Stimulated activated CD4-positive, alpha-beta T cell treated with anti-CD3 and anti-CD28 coated beads, Interleukin-15, amount 100 ng/mL, for 24 hours (primary cell): ENCODE measurements at places on chromosomes 7 and 10.

DNA sequence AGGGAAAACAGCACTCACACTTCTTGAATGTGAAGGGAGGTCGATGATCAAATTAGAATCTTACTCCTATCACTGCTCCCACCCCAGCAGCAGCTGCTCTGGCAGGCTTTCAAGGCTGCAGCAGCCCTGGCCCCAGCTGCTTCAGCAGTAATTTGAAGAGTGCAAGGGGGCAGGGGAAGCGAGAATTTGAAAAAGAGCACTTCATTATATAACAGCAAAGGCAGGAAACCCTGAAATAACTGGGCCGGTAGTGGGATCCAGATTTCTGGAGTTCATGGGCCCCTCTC, 44.9 kb downstream of the MYPN start:
- no peak for DNase-seq

DNA sequence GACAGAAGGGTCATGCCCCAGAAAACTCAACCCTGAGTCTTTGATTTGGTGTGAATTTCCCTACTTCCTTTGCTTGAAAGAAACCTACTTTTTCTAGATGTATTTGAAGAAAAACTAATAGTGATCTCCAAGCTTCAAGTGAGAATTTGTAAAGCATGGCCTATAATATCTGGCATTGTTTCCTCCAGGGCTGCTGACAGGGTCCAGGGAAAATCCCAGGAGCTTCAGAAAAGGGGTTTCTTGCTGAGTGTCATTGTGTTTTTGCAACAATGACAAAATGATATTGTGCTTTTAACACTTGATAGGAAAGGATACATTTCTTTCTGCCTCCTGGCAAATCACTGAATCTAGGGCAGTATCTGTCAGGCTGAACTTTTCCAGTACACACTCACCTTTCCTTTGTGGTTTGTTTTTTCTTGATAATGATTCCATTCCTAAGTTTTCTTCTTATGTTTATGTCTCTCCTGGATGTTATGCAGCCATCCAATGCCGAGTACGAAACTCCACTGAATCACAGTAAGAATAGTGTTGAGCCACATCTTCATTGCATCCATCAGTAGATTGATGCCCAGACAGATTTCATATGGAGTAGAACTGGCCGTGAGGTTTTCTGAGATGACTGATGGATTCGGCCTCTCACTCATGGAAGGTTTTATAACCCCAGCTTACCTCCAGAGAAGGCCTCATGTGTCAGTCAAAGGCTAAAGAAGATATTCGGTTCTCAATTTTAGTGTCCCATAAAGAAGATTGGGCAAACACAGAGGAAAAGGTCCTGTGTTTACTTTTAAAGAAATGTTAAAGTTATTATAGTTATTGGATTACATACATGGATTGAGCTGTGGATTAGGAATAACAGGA, 76.9 kb upstream of the STEAP1B start:
- no peak for DNase-seq

DNA sequence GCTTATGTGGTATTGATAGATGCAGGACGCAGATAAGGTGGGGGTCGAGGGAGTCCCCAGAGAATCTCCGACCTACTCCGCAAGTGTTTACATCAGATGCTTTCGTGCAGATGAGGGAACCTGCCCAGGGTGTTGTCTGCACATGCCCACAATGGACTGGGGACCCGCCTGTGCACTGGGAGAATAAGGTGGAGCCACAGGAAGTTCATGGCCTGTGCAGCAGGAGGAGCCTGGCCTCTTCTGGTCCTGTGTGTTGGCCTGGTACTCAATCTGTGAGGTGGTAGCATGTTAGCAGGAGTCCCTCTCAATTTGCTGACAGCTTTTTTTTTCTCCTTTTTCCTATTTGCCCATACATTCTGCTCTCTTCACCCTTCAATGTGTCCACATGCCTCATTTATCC, 54.1 kb upstream of the AKR1C1 start:
- DNase-seq: no peak

- DNase-seq: no peak
These were observed 8.1 kb downstream of the ARHGAP12 start for GRCh38 chr10:31920538-31920937.

GRCh38 chr7:25968205-25968993, 183.6 kb upstream of the NFE2L3 start:
- peak; percentile 70 for DNase-seq

DNA sequence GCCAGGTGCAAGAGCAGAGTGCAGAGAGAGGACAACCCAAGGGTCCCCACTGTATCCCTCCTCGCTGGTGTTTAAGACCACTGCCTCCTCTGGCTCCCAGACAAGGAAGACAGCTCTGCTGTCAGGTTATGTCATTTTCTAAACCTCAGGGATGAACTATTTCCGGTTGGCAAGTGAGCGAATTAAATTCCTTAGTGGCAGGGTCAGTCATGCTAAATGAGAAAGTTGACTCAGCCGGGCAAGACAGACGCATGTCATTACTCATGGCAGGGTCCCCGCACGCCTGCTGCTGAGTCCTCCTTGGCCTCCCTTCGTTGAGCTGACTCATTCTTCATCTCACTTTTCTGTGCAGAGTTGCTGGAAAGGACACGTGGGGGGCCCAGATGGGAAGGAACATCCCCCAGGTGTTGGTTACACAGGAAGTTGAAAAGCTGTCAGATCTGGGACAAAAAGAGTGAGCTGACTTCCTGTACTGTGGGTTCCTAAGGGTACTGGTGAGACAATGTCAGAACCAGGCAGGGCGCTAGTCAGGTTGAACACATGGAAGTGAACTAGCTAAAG, 47.1 kb upstream of the UCN3 start:
- peak; percentile 90 for DNase-seq

DNA sequence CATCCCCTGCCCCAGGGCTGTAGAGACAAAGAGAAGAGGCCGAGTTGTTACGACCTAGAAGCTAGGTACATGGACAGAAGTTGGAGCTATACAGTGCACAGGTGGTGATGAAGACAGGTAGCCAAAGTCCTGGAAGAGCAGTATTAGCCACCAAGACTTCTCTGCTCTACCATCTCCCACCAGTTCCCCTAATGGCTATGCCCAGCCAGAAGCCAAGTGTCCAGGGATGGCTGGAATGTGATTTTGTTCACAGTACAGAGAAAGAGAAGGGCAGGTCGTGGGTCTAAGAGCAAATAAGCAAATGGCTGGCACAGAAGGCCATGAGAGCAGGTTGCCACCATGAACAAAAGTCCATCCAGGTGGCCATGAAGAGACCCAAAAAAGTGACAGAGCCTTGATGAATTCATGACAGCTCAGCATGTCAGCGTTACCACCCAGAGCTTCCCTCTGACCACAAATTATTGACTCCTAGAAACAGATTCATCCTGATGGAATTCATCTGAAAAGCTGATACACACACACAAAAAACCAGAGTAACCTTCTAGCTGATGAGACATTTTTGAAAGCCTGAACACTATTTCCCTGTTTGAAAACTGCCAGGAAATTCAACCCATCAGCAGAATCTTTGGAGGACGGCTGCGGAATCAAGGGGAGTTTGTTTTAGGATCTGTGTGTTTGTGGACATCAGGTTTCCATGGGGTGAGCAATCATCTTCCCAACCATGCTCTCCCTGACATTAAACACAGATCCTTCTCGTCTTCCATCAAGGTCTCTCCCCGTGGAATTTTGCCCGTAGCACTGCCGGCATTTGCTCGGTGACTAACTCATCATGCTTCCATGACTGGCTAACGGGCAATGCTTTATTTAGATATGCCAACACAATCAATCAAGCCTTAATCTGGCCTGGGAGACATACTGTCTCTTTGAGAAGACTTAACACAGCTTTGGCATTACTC, 906.7 kb upstream of the AUTS2 start:
- DNase-seq: no peak

- DNase-seq: no peak
These were observed 95.7 kb downstream of the CABCOCO1 start for GRCh38 chr10:61758433-61758832.

GRCh38 chr7:138903859-138904435, 77.2 kb downstream of the KIAA1549 start:
- DNase-seq: no peak

DNA sequence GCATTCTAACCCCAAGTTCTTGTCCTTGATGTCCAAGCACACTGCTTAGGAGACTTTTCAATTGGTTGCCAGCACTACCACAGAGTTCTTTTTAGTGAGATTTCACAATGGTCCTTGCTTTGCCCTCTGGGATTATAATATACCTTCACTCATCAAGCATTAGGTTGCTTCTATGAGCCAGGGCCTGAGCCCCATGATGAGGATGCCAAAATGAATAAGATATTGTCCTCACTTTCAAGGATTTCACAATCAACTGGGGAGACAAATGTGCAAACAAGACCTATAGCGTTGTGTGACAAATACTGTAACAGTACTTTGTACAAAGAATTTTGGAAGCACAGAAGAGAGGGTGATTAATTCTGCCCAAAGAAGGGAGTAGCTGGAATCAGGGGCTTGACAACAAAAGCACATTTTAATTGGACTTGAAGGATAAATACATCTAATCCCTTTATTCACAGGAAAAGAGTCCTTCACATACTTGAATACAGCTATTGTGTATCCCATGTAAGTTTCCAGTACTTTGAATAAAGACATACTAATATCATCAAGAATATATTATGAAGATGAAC, 263.6 kb upstream of the LRRN3 start:
- no peak for DNase-seq

- no peak for DNase-seq
These were observed 150.5 kb downstream of the THSD7A start for GRCh38 chr7:11681461-11681860.

- DNase-seq: no peak
These were observed 113.2 kb upstream of the DGKB start for GRCh38 chr7:15015545-15016314.

GRCh38 chr10:20877554-20877953, 19.6 kb downstream of the NEBL start:
- DNase-seq: no peak

- no peak for DNase-seq
These were observed 40.6 kb downstream of the LDB3 start for GRCh38 chr10:86708783-86709380.

DNA sequence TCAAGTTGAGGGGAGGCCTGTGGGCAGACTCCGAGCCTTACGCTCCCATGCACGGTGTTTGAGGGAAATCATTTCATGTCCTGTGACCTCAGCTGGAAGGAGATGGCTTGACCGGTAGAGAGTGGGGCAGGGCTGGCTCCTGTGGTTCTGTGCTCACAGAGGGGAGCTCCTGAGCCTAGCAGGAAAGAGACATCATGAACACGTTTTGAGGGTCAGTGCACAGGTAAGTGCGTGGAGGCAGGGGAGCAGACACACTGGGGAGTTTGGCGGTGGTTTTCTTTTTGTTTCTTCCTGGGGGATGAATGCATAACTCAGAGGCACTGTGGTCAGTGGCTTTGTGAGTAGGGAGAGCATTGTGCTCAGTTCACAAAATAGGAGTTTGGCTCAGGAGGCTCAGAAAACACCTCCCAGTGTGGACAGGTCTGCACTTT, 22.5 kb downstream of the ADCY1 start:
- DNase-seq: no peak

- DNase-seq: no peak
These were observed 27.8 kb downstream of the FAM241B start for GRCh38 chr10:69657866-69658265.

- no peak for DNase-seq
These were observed 10.7 kb upstream of the OGA start for GRCh38 chr10:101828766-101829551.

GRCh38 chr10:109114579-109114978, 808.7 kb downstream of the XPNPEP1 start:
- no peak for DNase-seq

DNA sequence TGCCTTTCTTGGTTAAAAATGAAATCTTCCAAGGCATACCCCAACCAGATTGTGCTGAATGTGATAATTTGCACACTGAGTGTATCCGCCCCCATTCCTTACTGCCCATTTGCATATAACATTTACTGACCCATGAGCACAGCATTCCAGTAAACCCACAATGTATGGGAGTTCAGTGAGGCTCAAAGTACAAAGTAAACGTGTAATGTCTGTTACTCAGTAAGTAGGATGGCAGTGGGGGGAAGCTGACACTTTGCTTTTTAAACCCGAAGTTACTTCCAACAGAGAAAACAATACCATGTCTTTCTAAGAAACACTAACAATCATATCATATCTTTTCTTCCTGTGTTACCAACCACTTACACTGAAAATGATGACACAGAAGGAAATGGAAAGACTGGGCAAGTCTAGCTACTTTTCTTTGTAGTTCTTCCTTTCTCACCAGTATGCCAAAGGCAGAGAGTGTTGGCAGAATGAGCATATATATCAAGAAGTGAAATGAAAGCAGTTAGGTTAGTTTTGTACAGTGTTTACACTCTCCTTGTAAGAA, 27.1 kb upstream of the SOSTDC1 start:
- no peak for DNase-seq

GRCh38 chr10:18222866-18223265, 82.6 kb downstream of the CACNB2 start:
- DNase-seq: no peak

GRCh38 chr10:59085711-59086502, 90.5 kb upstream of the PHYHIPL start:
- no peak for DNase-seq

DNA sequence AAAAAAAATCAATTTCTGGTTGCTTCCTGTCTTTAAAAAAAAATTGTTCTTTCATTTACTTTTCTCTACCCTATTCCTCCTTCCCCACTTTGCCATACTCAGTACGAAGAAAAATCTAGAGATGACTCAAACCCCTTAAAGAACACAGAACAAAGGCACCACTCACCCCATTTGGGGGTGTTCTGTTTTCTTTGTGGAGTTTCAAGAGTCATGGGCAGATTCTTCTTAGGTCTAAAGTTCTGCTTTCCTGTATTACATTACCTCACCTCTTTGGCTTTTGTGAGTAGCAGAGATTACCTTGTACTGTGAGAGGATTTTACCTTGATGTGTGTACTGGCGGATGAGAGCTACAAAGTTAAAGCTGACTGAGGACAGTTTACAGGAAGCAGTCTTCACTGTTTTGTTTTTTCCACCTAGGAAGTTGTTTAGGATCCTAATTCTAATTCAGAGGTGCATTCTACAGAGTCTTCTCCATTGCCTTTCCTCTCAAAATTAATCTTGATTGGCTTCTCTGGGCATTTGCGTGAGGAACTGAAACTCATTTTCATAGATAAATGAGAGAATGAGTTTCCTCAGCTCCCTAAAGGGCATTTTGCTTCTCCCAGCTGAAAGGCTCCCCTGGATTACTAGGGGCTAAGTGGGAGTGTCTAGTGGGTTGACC, 20.7 kb downstream of the AVL9 start:
- no peak for DNase-seq

DNA sequence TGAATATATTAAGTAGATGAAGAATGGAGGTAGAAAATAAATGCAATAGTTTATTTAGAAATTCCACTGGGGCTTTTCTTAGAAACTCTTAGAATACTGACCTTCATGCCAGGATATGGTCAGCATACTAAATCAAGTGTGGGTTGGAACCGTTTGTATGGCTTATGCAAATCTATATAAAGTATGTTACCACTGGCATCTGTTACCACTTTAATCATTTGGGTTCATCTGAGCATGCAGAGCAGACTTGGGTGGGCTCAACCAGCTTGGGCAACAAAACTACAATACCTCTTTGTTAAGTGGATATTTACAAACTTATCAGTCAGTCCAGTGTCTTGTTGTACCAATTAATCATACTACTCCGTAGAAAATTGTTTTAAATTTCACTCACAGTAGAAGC, 125.8 kb downstream of the CRPPA start:
- no peak for DNase-seq

- DNase-seq: peak; percentile 21
These were observed 23.6 kb downstream of the CEP41 start for GRCh38 chr7:130417213-130417612.

- no peak for DNase-seq
These were observed 159.6 kb upstream of the IGFBP3 start for GRCh38 chr7:46080595-46081159.

- DNase-seq: no peak
These were observed 383.8 kb upstream of the SORCS1 start for GRCh38 chr10:107548301-107548700.
